ENCODE measurements at places on chromosomes 6 and 20. TPM values are rescaled to one million over a fixed set of nuclear protein-coding genes. Genes with fewer than 3 reads are reported as not detected.
A peak's percentile ranks its signal among the peaks of the same experiment; 100 is the strongest.

- DNase-seq, result peak; percentile 2
These were observed 85.5 kb downstream of the TRIM27 start for GRCh38 chr6:28838289-28838633.

DNA sequence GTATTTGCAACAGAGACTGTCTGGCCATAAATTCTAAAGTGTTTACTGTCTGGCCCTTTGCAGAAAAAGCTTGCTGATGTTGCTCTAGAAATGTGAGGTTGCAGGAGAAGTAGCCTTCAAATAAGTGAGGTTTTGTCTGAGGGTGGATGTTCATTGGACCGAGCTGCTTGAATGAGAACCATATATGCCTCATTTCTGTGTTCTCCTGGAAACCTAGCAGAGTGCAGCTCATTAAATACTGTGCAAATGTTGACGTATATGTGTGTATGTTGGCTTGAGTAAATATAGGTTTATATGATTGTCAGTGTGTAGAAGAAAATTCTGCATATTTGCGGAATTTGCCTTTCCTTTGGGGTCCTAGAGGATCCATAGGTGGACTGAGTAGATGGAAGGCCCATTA is 39.0 kb downstream of the CHMP4B start:
- DNase-seq, result no peak

DNA sequence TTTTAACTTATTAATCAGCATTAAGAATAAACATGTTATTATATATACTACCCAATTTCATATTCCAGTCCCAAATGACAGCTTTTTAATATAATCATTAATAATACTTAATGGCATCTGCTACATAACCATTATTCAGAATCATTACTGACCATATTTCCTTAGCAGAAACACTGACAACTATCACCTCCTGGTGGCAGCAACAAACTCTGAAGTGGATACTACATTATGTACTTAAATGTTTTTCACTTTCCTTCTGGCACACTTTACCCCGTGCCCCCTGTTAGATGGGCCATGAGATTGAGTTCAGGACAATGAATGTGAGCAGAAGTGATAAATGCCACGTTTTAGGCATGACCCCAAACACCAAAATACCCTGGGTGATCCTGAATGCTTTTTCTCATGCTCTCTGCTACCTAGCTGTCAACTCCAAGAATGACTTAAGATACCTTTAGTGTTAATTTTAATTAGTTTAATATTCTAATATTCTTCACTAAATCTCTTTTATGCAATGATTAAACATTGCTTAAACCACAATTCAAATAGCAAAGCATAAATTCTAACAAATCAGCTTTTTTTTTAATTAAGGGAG is 77.1 kb downstream of the LMBRD1 start:
- no peak for DNase-seq

- peak; percentile 95 for DNase-seq
These were observed 88.9 kb upstream of the NT5E start for GRCh38 chr6:85360794-85361642.

GRCh38 chr6:26388441-26388840 is 5.5 kb downstream of the BTN2A2 start:
- DNase-seq, result no peak

DNA sequence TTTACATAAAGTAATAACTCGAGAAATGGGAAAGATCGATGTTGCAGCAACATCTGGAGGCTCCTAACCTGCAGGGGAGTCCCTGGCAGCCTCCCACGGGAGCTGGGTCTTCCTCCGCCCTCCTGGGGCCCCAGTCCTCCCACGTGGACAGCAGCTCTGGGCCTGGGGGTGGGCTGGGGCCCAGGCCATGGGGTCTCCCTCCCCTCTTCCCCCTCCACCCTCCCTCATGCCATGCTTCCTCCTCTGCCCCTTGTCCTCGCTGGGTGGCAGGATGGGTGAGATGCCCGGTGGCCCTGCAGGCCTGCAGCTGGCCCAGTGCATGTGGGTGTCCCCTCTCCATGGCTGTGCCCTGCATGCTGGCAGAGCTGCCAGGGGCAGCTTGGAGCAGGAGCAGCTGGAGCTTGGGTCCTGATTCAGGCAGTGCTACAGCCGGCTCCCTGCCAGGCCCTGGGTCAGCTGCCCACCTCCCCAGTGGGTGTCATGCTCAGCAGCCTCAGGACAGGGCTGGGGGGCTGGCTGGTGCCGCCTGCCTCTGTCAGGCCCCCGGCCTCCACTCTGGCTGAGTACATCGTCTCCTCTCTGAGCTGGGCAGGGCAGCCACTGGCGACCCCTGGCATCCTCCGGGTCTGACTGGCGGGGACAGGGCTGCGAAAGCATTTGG is 48.9 kb upstream of the BHLHE23 start:
- DNase-seq, result no peak

KCNQ5 gene
- 2.5 TPM for total RNA-seq

- no peak for DNase-seq
These were observed 140.7 kb downstream of the ZDHHC14 start for GRCh38 chr6:157521362-157522335.

DNA sequence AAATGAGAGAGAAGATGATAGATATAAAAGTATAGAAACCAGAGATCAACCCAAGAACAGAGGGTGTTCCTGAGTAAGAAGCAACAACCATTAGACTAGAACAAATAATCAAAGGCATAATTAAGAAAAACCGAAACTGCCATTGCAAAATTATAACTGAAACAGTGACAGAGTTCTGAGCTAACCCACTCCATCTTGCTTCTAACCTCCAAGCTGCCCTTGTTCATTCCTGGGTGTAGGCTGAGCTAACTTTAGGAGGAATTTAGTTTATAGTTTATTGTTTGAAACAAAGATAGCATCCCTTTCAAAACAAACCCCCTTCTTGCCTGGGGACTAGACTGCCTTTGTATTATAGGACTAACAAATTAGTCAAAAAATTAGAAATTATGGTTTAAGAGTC is 56.1 kb upstream of the PRND start:
- no peak for DNase-seq

- no peak for DNase-seq
These were observed 58.9 kb downstream of the ID4 start for GRCh38 chr6:19895866-19896692.

- DNase-seq, result no peak
These were observed 401.2 kb upstream of the SULF2 start for GRCh38 chr20:48186447-48186846.

DNA sequence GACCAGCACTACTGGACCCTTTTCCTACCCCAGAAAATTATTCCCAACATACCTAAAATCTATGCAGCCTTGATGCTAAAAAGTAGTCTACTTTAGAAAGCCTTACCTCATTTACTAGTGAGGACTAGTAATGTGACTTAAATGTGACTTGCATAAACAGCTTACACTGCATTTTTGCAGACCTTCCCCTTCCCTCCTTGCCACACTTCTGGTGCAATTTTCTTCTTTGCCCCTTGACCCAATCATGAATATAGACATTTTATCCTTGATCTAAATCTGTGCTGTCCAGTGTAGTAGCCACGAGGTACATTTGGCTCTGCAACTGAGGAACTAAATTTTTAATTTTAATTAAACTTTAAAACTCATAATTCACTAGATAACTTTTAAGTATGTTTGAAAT is 7.0 kb upstream of the ZKSCAN8 start:
- no peak for DNase-seq

GRCh38 chr20:50191065-50191543 is 474 bp downstream of the CEBPB start:
- no peak for DNase-seq

SDCBP2 gene
- 7.7 TPM for total RNA-seq

DNA sequence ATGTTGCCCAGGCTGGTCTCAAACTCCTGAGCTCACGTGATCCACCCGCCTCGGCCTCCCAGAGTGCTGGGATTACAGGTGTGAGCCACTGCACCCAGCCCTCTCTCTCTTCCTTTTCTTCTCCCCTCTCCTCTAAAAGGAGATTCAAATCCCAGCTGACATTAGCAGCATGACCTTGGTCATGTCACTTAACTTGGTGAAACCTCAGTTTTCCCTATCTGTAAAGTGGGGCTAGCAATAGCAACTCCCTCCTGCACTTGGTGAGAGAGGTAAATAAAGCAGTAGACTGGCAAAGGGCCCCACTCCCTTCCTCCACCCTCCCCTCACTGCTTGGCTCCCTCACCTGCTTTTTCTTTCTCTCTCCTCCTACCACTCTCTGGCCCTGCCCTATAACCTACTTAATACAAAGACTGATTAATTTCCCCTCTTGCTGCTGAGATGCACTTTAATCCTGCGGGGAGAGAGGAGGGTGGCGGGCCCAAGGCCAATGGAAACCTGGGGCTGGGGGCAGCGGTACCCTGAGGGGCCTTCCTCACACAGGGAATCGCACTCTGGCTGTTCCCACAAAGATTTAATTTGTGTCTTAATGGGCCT is 54.2 kb upstream of the ZFAND3 start:
- DNase-seq, result no peak

- no peak for DNase-seq
These were observed 755.7 kb downstream of the HDGFL1 start for GRCh38 chr6:23325065-23325464.

OCSTAMP gene
- not detected for total RNA-seq

- DNase-seq, result no peak
These were observed 3.0 kb upstream of the FOXO3 start for GRCh38 chr6:108557494-108558371.

- no peak for DNase-seq
These were observed 32.1 kb downstream of the TRAM2 start for GRCh38 chr6:52544602-52545405.

- DNase-seq, result no peak
These were observed 143.6 kb downstream of the ALDH8A1 start for GRCh38 chr6:134806180-134806798.

ZNF334 gene
- 8.0 TPM for total RNA-seq

LST1 gene
- 0.42 TPM for total RNA-seq

GRCh38 chr20:60016406-60016805 is 58.2 kb downstream of the CDH26 start:
- no peak for DNase-seq

DNA sequence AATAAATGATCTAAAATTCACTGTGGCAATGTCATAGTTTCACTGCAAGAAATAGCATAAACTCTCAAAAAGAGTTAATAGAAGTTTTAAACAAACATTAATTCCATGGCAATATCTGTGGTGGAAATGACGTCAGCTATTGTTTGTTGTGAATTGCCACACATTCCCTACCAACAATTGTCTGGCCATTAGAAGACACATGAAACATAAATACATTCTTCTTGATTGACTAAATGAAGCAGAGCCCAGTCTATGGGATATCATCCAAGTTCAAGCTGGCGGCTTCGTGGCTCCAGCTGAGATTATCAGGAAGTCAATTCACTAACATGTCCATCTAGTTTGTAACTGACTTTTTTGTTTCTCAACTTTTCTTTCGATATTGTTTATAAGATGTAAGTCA is 369.0 kb downstream of the ARHGAP18 start:
- no peak for DNase-seq

GRCh38 chr20:22686097-22686496 is 101.7 kb upstream of the FOXA2 start:
- no peak for DNase-seq

ADGB gene
- total RNA-seq, result not detected

DNA sequence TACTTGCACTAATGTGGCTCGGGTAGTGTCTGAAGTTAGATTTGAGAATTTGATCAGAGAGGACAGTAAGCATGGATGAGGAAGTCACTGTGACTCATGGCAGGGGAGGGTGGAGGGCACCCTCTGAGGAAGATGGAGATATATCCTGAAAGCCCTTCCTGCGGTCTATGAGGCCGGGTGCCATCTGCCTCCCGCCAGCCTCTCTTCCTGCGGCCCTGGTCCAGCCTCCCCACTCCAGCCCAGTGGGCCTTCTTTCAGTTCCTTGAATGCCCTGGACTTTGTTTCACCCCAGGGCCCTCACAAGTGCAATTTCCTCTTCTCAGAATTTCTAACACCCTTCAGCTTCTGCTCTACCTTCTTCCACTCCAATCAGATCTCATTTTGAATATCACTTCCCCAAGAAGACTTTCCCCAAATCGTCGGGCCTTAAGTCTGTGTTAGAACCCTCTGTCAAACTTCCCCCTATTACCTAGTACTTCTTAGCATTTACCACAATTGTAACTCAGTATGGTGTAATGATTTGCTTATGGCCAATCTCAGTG is 20.2 kb upstream of the TNFAIP3 start:
- DNase-seq, result no peak

- DNase-seq, result no peak
These were observed 42.8 kb upstream of the FAM135A start for GRCh38 chr6:70370496-70370895.
